HTR-8/SVneo (cell line): ENCODE measurements at places on chromosomes 12 and 14.

DNA sequence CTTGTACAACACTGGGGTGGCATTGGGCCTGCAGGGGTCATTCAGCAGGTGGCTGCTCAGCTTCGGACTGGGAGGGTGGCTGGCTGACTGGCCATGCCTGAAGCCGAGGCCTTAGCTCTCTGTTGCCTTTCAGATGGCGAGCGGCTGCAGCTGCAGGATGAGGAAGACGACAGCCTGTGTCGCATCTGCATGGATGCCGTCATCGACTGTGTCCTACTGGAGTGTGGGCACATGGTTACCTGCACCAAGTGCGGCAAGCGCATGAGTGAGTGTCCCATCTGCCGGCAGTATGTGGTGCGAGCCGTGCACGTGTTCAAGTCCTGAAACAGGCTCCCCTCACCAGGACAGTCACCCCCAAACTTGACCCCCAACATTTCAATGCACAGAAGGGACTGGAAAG, 23.3 kb downstream of the RNF34 start:
- no peak for DNase-seq

- no peak for DNase-seq
Observed at GRCh38 chr12:102385343-102385742, 95.0 kb downstream of the IGF1 start.

GRCh38 chr12:43903686-43904085, 67.8 kb downstream of the TMEM117 start:
- DNase-seq: no peak

DNA sequence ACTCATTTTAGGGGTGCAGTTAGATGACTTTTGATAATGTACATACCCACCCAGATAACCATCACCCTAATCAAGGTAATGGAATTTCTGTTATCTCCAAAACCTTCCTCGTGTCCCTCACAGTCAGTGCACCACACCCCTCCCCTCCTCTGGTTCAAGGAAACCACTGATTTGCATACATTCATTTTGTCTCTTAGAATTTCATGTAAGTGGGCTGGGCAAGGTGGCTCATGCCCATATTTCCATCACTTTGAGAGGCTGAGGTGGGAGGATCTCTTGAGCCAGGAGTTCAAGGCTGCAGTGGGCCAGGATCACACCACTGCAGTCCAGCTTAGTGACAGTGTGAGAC, 15.7 kb downstream of the ADIPOR2 start:
- no peak for DNase-seq
